ENCODE measurements at places on chromosomes 6 and 20.

GRCh38 chr6:167054987-167055386, 55.8 kb downstream of the CEP43 start:
- no peak for DNase-seq

- DNase-seq, result no peak
Measured at GRCh38 chr6:98094696-98095095, 739.7 kb upstream of the POU3F2 start.

- DNase-seq, result peak; percentile 63
Measured at GRCh38 chr6:129766959-129767728, 57.2 kb upstream of the ARHGAP18 start.

DNA sequence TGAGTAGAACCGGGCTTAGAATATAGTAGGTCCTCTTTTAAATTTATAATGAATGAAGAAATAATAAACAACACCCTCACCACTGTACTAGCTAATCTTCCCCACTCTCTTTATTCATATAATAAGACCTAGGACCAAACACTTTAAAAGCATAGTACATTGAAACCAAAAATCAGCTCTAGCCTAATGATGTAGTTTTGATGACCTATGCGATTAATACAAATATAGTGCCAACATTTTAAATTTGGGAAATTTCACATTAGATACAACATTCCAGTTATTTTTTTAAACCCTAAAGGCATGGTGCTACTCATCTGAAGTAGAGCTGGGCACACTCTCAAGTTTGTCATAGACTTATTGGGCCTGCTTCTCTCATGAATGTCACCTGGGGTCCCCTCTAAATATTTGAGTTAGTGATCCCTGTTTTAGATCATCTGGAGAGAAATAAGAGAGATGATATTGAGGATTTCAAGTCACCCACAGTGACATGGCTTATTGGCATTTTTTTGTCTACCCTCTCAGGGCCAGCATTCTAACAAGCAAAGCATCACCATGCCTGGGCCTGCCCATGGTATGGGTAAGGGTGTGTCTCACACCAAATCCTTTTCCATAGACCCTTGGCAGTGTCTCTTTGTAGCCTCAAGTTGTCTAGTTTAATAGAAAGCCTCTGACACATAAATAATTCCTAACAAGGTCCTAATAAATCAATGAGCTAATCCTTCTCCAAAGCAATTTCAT, 319.8 kb downstream of the HIVEP2 start:
- no peak for DNase-seq

DNA sequence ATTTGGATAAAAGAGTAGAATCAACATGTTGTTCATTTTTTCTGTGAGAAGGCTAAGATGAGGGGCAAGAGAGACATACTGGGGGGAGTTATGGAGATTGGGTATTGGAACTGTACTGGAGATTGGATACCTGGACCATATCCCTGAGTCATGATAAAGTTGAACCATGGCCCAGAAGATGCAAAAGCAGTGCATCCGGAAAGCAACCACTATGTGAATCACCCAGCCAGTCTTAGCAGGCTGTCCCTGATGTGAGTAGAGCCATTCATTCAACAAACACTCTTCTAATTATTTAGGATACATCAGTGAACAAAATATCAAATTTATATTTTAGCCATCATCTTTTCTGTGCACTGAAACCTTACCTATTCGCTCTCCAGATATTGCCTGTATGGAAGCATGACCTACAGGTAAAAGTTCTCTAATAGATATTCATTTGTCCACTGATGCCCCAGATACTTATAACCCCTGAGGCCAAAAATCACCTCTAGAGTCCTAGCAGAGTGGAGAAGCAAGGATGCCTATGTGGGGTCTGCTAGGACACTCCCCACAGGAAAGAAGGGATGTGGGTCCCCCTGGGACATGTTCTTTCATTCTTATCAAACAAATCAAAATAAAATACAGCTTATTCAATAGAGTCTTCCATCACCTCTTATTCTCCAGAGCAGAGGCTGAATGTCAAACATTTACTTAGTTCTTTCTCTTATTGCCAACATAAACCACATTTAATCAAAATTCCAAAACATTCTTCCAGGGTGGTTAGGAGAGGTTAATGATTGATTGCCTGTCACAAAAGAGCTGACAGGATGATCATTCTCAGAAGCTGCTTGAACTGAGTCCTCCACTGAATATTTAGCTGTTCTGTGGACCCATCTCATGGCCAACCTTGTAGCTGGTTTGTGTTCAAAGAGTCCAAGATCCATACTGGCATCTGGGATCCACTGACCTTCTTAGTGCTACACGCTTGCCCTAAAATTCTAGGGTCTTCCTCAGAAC, 37.0 kb upstream of the PKHD1 start:
- no peak for DNase-seq

- DNase-seq, result no peak
Measured at GRCh38 chr6:24274441-24275083, 83.3 kb downstream of the DCDC2 start.

GRCh38 chr6:3287976-3288707, 29.4 kb downstream of the PSMG4 start:
- DNase-seq, result no peak

- DNase-seq, result no peak
Measured at GRCh38 chr6:16355699-16356446, 117.5 kb downstream of the GMPR start.

DNA sequence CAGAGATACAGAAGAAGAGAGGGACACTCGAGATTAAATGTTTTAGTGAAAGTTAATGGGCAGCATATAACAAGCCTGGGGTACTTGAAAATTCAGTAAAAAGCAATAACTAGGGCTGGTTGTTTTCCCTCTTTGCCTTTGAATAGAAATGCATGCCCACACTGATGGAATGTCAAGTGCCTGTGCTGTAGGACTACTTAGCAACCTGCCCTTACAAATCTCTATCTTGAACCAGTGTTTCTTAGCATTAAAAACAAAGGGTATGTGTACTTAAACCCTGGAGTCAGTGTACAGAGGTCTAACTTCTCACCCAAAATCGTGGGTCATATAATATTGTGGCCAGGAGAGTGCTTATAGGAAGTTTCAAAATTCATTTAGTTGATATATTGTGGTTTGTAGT, 37.1 kb downstream of the RNF144B start:
- DNase-seq, result no peak

DNA sequence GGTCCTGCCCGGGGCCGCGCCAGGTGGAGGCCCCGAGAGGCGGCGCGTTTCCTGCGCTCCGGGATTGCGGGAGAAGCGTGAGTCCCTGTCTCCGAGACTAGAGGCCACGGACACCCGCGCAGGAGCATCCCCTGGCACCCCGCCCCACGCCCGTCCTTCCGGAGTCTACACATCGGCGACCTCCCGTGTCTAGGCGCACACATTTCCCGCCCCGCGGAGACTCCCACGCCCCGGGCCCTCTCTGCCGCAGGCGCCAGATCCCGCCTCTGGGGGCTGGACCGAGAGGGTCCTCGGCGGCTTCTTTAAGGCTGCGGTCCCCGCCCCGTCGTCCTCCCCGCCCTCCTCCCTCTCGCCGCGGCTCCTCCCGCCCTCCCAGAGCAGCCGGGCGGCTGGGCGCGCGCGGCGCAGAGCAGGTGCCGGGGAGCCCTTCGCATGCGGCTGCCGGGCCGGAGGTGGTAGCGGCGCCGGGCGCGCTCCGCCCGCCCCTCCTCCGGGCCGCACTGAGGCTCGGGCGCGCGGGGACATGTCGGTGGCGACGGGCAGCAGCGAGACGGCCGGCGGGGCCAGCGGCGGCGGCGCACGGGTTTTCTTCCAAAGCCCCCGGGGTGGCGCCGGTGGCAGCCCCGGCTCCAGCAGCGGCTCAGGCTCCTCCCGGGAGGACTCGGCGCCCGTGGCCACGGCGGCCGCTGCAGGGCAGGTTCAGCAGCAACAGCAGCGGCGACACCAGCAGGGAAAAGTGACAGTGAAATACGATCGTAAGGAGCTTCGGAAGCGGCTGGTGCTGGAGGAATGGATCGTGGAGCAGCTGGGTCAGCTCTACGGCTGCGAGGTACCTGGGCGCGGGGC, at the start of gene PPP1R14C:
Gene PPP1R14C, plus strand, starts transcription at position 375 of the 846 bp plus-strand sequence. Its CDS starts 149 bp downstream, at position 524.
- DNase-seq, result no peak

DNA sequence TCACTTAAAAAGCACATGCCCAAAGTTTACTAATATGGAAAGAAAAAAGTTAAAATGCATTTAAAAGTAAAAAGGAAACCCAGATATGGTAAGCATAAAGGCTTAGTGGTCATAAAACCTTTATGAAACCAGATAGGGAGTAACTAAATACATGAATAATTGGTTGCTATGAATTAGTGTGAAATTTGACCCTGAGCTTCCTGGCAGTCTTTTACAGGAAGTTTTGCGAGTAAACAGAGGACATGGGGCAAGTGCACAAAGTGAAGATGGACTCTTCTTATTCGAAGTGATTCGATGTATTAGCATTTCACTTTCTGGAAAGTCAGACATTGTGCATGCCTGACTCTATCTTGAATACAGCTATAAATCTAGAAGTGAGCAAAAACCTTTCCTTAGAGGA, 90.9 kb upstream of the MLIP start:
- DNase-seq, result no peak

DNA sequence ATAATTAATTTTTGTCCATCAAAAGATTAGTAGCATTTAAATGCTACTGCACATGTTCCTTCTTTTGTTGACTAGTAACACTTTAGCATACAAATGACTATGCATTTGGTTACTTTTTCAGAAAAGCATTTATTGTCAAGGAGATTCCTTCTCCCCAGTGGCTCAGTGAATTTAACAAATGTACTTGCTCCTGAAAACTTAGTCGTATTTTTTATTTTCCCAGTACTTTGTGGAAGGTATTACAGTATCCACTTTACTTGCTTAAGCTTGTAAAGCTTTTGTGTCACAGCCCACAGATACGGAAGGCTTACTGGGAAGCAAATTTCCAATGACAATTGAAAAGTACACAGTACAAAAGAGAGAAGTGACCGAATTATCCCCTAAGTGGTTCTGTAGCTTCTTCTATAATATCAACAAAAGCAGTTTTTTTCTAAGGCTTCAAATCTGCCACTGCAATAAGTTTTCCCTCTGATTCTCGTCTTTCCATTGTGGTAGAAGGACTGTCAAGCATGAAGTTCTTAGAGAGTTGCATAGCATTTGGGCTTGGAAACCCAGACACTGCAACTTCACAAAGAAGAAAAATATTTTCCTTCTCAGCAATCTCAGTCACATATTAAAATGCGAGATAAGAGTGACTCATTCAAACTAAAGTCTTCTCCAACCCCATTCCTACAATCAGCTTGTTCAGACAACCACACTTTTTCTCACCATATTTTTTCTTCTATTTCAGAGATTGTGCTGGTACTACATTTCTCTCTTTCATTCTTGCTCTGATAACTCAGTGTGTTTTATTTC, 431.2 kb downstream of the GRIK2 start:
- DNase-seq, result no peak

DNA sequence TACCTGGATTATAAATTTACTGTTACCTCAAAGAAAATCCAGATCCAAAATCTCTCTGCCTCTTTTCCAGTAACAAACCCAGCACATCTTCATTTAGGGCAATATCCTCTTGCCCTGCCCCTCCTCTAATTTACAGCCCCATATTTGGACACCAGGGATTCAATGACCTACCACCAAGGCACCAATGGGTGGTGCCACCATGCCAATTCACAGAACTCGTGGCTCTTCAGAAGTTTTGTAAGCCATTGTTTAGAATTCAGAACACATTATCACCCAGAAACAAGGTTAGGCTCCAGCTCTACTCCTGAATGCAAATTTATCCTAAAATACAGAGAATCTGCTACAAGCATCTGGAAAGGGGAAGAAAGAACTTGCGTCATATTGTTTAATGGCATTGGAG, 67.8 kb upstream of the SASH1 start:
- DNase-seq, result no peak

- no peak for DNase-seq
Measured at GRCh38 chr6:157020398-157020797, 243.2 kb downstream of the ARID1B start.

- DNase-seq, result peak; percentile 54
Measured at GRCh38 chr6:7137335-7138045, 29.7 kb downstream of the RREB1 start.

- DNase-seq, result peak; percentile 83
Measured at GRCh38 chr6:4021133-4021853, 57.6 kb downstream of the FAM217A start.

GRCh38 chr6:42335896-42336295, 115.8 kb downstream of the TRERF1 start:
- DNase-seq, result no peak

DNA sequence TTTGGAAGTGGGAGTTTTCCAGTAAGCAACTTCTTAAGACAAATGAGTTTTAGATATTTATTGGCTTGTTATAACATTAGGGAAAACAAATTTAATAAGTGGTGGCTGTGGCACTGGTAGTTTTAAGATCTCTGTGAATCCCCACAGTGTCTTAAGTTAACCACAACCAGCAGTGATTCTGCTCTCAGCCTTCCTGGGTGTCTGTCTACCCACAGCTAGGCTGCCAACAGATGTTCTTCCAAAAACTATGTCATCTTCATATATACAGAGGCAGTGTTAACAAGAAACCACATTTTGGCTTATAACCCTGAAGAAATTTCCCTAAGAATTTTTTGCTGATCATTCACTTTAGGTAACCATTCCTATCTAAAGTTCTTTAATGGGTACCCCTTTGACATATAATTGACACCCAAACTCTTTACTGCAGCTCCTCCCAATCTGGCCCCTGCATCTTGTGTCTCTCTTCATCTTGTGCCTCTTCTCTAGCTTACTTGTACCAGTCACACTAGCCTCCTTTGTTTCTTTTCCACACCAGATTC, 52.7 kb downstream of the TOP1 start:
- no peak for DNase-seq

DNA sequence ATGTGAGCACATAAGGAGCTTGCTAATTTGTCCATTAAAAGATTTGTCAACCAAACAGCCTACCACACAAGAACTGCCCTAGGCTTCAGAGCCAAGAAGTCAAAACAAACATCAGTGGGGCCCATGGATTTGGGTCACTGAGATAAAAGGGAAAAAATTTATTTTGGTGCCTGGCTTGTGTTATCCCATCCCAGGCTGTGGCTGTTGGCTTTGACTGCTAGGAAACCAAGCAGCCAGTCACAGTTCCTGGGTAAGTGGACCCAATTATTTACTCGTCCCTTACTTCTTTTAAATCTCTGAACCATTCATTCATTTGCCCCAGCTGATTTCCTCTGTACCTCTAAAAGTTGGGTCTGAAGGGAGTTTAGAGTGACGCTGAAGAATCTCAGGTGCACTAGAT, 41.3 kb downstream of the EDN1 start:
- no peak for DNase-seq

- DNase-seq, result no peak
Measured at GRCh38 chr20:10594296-10594868, 79.4 kb downstream of the JAG1 start.

GRCh38 chr6:112154711-112155110, 67.3 kb downstream of the FAM229B start:
- no peak for DNase-seq

GRCh38 chr6:17001188-17001587, 100.7 kb upstream of the STMND1 start:
- DNase-seq, result no peak

GRCh38 chr6:157597461-157598312, 216.7 kb downstream of the ZDHHC14 start:
- peak; percentile 16 for DNase-seq

DNA sequence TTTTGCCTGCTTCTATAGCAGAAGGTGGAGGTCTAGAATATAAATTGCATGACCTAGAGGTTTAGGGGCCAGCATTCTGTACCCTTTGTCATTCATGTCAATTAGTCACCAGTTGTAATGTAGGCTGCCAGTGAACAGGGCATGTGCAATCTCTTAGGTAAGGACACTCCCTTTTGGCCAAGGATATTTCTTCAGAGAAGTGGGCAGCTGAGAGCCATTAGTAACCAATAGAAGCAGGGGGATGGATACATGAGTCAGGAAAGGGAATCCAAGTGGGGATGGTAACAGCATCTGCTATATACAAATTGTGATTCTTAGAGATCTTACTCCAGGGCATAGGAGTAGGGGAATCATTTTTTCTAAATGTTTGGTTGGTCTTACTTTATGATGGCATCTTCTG, 494.2 kb upstream of the JAG1 start:
- no peak for DNase-seq

Measured in stimulated activated CD4-positive, alpha-beta T cell treated with anti-CD3 and anti-CD28 coated beads, Interleukin-4, amount 100 ng/mL, for 4 hours (primary cell).